ENCODE measurements at places on chromosomes 3 and 15.

DNA sequence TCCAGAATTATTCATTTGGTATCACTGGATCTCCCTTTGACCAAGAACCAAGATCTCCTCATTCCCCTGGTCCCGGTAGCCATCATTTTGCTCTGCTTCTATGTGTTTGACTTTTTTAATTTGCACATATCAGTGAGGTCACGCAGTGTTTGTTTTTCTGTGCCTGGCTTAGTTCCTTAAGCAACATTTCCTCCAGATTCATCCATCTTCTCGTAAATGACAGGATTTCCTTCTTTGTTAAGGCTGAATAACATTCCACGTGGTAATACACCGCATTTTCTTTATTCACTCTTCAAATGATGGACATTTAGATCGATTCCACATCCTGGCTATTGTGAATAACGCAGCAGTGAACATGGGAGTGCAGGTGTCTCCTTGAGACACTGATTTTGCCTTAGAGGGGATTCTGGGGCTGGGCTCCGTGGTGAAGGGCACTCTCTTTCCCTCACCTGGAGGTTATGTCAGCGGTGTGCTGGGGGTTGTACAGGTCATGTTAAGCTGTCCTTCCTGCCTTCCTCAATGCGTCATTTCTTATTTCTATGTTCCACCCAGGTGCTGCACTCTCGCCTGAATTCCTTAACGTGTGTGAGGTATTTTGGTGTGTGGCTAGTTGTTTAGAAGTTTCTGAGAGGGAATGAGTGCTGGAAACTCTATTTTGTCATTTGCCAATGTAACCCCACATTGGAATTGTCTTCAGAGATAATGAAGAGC, 212.2 kb downstream of the LPP start:
- peaks cover 32% of the 10 kb centered on the region for H3K4me1 ChIP-seq
- no peak overlapping the region for H3K4me3 ChIP-seq
- H3K27me3 ChIP-seq: no peaks in the 10 kb centered on the region

- no peak overlapping the region for H3K4me3 ChIP-seq
- no peaks in the 10 kb centered on the region for H3K36me3 ChIP-seq
- no peak overlapping the region for H3K27ac ChIP-seq
- no peaks in the 10 kb centered on the region for H3K27me3 ChIP-seq
Measured at GRCh38 chr3:70531063-70531657, 218.7 kb upstream of the MDFIC2 start.

GRCh38 chr15:68177742-68178141, 27.4 kb downstream of the CALML4 start:
- no peaks in the 10 kb centered on the region for H3K36me3 ChIP-seq
- no peak overlapping the region for H3K4me3 ChIP-seq
- no peak overlapping the region for H3K27ac ChIP-seq
- H3K4me1 ChIP-seq: no peaks in the 10 kb centered on the region
- H3K27me3 ChIP-seq: no peaks in the 10 kb centered on the region

GRCh38 chr3:149333176-149333859, at the start of gene TM4SF18:
Gene TM4SF18 (minus strand): TSS chr3:149333636. CDS start chr3:149333382, 254 bp downstream.
- no peak within 1 kb of the TSS for H3K4me3 ChIP-seq
- H3K27ac ChIP-seq: no peak within 1 kb of the TSS
- no peaks in the 10 kb centered on the region for H3K27me3 ChIP-seq
- peaks cover 41% of the 10 kb centered on the region for H3K4me1 ChIP-seq
- no peaks in the 10 kb centered on the region for H3K36me3 ChIP-seq

GRCh38 chr15:80490431-80490990, 86.3 kb downstream of the ARNT2 start:
- H3K27ac ChIP-seq: no peak overlapping the region
- H3K36me3 ChIP-seq: no peaks in the 10 kb centered on the region
- H3K27me3 ChIP-seq: no peaks in the 10 kb centered on the region
- no peak for DNase-seq
- H3K4me1 ChIP-seq: peaks cover 9% of the 10 kb centered on the region
- no peak overlapping the region for H3K4me3 ChIP-seq

- peaks cover 24% of the 10 kb centered on the region for H3K4me1 ChIP-seq
- no peak for DNase-seq
- 0 out of 2 replicates have a peak, but pooled peaks cover under 1% of the 10 kb centered on the region for H3K27me3 ChIP-seq
- H3K27ac ChIP-seq: no peak overlapping the region
- no peaks in the 10 kb centered on the region for H3K36me3 ChIP-seq
- H3K4me3 ChIP-seq: no peak overlapping the region
Measured at GRCh38 chr15:62605282-62605681, 437.3 kb upstream of the TPM1 start.
